ENCODE measurements at places on chromosomes 1 and 21. TPM values are rescaled to one million over a fixed set of nuclear protein-coding genes. Genes with fewer than 3 reads are reported as not detected.

The DOCK7 gene
- 47.1 TPM for total RNA-seq

The GTF2B gene
- total RNA-seq: 30.5 TPM

The TFF3 gene
- total RNA-seq: not detected

The SPRR2E gene
- not detected for total RNA-seq

The SYTL1 gene
- 0.65 TPM for total RNA-seq

The HSD3B2 gene
- not detected for total RNA-seq

The RASAL2 gene
- total RNA-seq: 16.8 TPM

The STUM gene
- not detected for total RNA-seq

The LRRC39 gene
- 0.18 TPM for total RNA-seq

The TMEM82 gene
- not detected for total RNA-seq

The UBL4B gene
- not detected for total RNA-seq

The SDC3 gene
- 45.7 TPM for total RNA-seq

The LCE1F gene
- total RNA-seq: not detected

The SIM2 gene
- not detected for total RNA-seq
